Uterine smooth muscle cell (primary cell): ENCODE measurements at places on chromosomes 11 and 22. TPM values are rescaled to one million over a fixed set of nuclear protein-coding genes. Genes with fewer than 3 reads are reported as not detected.

The FLRT1 gene
- 0.12 TPM in 1 of 2 replicates, not detected in the other for total RNA-seq

The PARVA gene
- 19.3 and 35.7 TPM in 2 replicates for total RNA-seq

The IRAG1 gene
- total RNA-seq: 5.2 and 22.6 TPM in 2 replicates

The RAB36 gene
- total RNA-seq: 4.8 and 5.6 TPM in 2 replicates

The YPEL4 gene
- 0.66 and 1.6 TPM in 2 replicates for total RNA-seq

The SLC3A2 gene
- 348 and 637 TPM in 2 replicates for total RNA-seq
